ENCODE measurements at places on chromosomes 6 and 20.

GRCh38 chr20:17594443-17594842 lies 24.6 kb downstream of the DSTN start:
- DNase-seq, result no peak

GRCh38 chr6:6595952-6596351 lies 7.4 kb downstream of the LY86 start:
- DNase-seq, result no peak

DNA sequence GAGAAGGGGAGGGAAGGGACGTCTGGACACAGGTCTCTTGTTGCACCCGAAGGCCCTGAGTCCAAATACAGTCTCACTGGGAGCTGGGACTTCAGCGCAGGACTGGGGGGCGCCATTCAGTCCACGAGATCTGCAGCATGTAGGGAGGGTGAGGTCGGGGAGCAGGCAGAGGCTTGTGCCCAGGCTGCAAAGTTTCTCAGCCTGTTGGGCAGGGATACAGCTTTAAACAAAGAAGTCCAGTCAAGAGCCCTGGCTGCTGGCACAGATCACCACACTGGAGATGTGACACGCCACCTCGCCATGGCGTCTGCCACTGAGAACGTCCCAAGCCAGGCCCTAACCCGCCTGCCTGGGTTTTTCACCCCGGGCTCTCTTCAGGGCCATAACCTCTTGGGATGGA lies 256.6 kb downstream of the DLL1 start:
- DNase-seq, result no peak

- DNase-seq, result no peak
These were observed 790.9 kb downstream of the TFAP2A start for GRCh38 chr6:9623985-9624384.

GRCh38 chr20:14312001-14312400 lies 25.4 kb downstream of the FLRT3 start:
- DNase-seq, result no peak

- no peak for DNase-seq
These were observed 539 bp downstream of the TMEM200A start for GRCh38 chr6:130366107-130367005.

Measured in NCI-H524 treated with DMSO at 0.1 percent for 48 hours (cell line).